ELF-1 (cell line): ENCODE measurements at places on chromosomes 1 and 21.

GRCh38 chr1:232853994-232854797, 49.0 kb downstream of the MAP10 start:
- DNase-seq = no peak

- no peak for DNase-seq
These were observed 46.3 kb upstream of the SAMSN1 start for GRCh38 chr21:14592296-14593000.

- no peak for DNase-seq
These were observed 19.7 kb upstream of the SELE start for GRCh38 chr1:169753549-169753948.

GRCh38 chr1:171494076-171494475, 8.7 kb downstream of the PRRC2C start:
- no peak for DNase-seq

GRCh38 chr1:157177733-157178394, 39.7 kb upstream of the ETV3 start:
- no peak for DNase-seq

GRCh38 chr1:35568975-35569395, 4.1 kb upstream of the TFAP2E start:
- DNase-seq = peak; percentile 93

GRCh38 chr1:112515311-112516009, 6.7 kb downstream of the WNT2B start:
- peak; percentile 63 for DNase-seq

DNA sequence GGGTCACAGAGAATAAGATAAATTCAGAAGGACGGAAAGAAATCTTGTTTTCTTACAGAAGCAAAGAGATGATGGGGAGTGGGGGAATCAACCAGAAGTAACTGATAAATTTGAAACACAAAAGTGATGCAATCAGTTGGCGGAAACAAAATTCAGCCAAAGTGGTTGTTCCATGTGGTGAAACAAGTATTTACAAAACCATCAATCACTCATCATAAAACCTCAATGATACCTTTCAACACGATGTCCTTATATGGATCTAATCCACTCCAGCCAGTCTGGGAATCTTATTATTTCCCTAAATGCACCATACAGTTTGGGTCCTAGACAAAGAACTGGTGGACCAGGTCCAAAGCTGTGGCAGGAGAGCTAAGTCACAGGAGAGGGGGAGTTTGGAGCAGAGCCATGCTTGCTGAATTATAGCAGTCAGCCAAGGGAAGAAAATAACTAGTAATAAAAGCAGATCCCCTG, 303.8 kb upstream of the LRRC7 start:
- DNase-seq = no peak

- DNase-seq = no peak
These were observed 957.0 kb downstream of the AMY1C start for GRCh38 chr1:104706631-104707147.

- DNase-seq = peak; percentile 83
These were observed 134.6 kb upstream of the ARHGEF16 start for GRCh38 chr1:3319874-3320245.

DNA sequence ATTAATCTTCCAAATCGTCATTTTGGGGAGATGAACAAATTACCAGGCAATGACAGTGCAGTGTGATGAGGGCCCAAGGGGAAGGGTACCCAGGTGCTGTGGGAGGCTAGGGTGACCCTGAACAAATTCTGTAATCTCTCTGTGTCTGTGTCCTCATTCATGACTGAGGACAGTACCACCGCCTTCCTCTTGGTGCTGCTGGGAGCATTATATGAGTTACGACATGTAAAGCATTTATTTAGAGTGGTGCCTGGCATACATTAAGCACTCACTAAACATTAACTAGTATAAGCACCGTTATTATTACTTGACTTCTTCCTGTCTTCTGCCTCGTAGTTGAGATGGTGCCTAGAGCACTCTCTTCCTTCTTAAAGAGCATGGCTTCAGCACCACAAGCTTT, 468.2 kb upstream of the VAMP3 start:
- DNase-seq = no peak

GRCh38 chr1:76892675-76893074, 25.4 kb downstream of the ST6GALNAC5 start:
- no peak for DNase-seq

- DNase-seq = no peak
These were observed 51.5 kb downstream of the LUZP1 start for GRCh38 chr1:23116921-23117699.

DNA sequence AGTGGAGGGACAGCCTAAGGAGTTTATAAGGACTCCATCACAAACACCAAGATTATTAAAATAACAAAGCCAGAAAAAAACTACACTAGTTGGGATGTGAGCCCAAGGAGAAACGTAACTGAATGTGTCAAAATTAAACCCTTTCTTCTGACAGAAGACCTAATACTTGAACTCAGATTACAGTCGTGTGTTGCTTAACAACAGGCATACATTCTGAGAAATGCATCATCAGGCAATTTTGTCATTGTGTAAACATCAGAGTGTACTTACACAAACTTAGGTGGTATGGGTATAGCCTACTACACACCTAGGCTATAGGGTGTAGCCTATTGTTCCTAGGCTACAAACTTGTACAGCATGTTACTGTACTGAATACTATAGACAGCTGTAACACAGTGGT, 23.4 kb downstream of the DSTYK start:
- no peak for DNase-seq

DNA sequence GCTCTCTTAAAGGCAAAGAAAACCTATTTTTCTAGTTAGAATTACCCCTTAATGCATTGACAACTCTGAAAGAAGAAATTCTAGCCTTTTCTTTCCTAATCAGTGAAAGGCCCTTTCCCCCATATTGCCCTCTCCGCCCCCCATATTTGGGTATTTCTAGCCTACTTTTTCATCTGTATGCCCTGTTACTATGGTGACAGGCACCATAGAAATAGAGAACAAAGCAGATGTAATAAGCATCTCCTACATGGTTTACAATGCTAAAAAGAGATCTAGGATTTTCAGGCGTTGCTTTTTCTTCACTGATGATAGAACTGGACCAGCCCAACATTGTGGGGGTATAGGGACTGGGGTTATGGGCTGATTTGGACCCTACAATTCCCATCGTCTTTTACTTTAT, 14.5 kb downstream of the LRRC8B start:
- no peak for DNase-seq

- peak; percentile 4 for DNase-seq
These were observed 1.1 kb downstream of the KCNH1 start for GRCh38 chr1:211132721-211133392.

GRCh38 chr1:207336559-207337467, 15.3 kb downstream of the CD55 start:
- no peak for DNase-seq

DNA sequence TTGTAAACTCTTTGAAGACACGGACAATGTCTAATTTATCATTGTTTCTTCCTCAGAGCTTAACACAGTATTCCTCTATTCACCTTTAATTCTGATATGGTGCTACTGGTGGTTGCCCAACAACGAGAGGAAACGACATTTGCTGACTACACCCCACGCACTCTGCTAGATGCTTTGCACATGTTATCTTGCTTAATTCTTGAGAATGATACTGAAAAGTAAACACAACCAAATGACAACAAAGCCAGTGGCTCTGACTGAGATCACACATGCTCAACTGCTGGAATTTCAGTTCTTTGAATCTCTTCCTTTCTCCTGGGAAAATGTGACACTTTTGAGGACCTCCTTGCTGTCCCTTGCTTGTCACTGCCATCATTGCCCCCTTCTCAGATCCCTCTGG, 37.2 kb upstream of the DDAH1 start:
- DNase-seq = no peak

GRCh38 chr1:237398751-237399150, 356.8 kb downstream of the RYR2 start:
- no peak for DNase-seq

GRCh38 chr1:214989341-214989740, 93.2 kb upstream of the KCNK2 start:
- no peak for DNase-seq

DNA sequence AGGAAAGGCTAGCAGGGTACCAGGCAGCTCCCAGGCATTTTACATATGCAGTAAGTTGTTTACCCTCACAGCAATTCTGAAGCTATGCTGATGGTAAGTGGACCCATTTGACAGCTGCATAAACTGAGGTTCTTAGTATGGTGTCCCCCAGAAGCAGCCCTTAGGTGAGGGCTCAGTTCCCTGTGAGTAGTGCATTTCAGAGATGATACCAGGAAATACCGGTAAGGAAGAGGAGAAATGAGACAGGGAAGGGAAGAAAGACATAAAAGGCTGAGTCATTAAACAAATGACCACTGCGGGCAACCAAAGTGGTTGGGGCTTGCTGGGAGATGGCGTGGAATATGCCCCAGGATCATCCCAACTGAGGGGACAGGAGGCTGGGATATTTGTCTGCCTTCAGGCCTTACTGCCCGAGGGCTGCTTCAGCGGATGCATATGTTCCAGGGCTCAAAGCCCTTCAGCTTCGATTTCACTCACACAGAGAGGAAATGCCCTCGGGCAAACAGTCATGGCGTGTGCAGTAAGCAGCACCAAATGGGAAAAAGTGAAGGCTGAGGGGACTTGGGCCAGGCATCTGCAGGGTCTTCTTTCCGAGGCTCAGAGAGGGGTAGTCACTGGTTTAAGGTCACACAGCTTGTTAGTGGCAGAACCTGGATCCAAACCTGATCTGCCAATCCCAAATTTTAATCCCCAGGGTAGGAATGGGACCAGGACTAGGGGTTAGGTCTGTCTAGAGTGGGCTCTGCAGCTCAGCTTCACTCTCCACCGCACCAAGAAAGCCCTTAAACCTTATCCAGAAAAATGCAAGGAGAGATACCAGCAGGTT, 133.7 kb upstream of the RUNX3 start:
- DNase-seq = peak; percentile 66

DNA sequence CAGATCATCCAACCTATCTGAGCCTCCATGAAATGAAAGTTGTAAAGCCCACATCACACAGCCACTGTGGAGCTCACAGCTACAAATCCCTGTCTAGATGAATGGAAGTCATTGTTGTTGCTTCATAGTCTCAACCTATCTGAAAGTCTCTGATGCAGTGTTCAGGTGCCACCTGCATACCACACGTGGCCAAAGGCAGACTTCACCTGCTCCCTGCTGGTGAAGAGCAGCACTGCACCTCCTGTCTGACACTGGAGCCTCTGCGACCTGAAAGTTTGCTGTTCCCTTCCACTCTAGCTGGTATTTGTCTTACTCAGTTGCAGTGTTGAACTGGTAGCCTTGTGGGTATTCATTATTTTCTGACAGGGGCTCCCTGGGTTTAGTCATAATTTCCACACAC, 18.4 kb downstream of the LORICRIN start:
- DNase-seq = peak; percentile 63

GRCh38 chr1:56404561-56405030, 174.8 kb downstream of the PLPP3 start:
- DNase-seq = no peak

- peak; percentile 19 for DNase-seq
These were observed at the start of gene KRTAP10-2 for GRCh38 chr21:44551340-44551961. Gene KRTAP10-2, minus strand, starts transcription at chr21:44551505. Its CDS starts 47 bp downstream, at chr21:44551458.

DNA sequence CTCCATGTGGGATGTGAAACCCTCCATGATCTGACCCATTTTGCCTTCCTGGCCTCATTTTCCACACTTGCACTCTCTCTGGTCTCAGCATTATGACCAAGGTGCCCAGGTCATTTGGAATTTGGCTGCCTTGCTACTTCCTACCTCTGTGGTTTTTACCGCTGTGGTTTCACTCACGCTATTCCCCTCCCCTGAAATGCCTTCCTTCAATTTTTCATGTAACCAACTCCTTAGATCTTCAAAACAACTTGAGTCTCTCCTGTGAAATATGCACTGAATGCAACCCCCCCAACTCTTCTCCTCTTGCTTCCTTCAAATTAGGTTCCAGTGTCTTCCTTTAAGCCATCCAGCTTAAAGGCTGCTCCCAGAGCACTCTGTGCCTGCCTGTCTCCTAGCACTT, 50.1 kb downstream of the PHC2 start:
- DNase-seq = no peak

GRCh38 chr21:33480481-33481103, 818 bp upstream of the TMEM50B start:
- no peak for DNase-seq

DNA sequence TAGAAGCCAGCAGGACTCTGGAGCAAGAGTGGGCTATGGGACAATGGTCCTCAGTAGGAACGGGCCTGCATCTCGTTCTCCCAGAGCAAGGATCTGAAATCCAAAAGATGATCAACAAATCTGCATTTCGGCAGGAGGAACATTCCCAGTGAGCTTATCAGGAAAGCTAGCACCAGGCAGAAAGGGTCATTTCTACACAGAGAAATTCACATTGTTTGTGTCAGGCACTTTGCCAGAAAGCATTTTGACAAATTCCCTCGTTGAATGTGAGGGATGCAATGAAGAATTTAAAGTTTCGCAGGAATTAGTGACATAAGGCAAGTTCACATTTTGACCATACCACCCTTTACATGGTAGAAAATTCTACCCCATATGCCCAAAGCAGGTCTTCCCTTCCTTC, 31.6 kb upstream of the ETS2 start:
- DNase-seq = no peak

GRCh38 chr1:12461754-12462153, 156.3 kb downstream of the DHRS3 start:
- no peak for DNase-seq

DNA sequence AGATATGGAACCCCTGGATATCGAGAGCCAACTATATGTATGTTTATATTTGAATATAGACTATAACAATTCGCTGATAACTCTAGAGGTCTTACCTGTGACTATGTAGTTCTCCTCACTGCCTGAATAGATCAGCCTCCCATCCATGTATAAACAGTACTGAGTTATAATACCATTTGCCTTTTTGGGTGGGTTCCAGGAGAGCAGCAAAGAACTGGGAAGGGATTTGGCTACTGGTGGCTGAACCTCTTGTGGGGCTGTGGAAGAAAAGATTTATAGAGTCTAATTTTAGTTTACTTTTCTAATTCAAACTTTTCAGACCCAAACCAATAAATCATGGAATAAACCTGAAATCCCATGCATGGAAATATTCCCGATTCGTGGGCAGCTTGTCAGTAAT, 376.9 kb downstream of the USH2A start:
- no peak for DNase-seq

GRCh38 chr1:10768552-10768951, 27.9 kb downstream of the CASZ1 start:
- DNase-seq = no peak

- DNase-seq = peak; percentile 40
These were observed 61.9 kb downstream of the WNT9A start for GRCh38 chr1:227885648-227886502.
